Iris pigment epithelial cell (primary cell): ENCODE measurements at places on chromosomes 1 and 21.

- no peak for DNase-seq
Observed at GRCh38 chr1:155080312-155081228, 1.9 kb downstream of the EFNA3 start.

GRCh38 chr1:55334160-55334559 lies 119.0 kb upstream of the USP24 start:
- DNase-seq = peak; percentile 45

GRCh38 chr1:61184040-61184713 lies 101.8 kb downstream of the NFIA start:
- peak; percentile 96 for DNase-seq

DNA sequence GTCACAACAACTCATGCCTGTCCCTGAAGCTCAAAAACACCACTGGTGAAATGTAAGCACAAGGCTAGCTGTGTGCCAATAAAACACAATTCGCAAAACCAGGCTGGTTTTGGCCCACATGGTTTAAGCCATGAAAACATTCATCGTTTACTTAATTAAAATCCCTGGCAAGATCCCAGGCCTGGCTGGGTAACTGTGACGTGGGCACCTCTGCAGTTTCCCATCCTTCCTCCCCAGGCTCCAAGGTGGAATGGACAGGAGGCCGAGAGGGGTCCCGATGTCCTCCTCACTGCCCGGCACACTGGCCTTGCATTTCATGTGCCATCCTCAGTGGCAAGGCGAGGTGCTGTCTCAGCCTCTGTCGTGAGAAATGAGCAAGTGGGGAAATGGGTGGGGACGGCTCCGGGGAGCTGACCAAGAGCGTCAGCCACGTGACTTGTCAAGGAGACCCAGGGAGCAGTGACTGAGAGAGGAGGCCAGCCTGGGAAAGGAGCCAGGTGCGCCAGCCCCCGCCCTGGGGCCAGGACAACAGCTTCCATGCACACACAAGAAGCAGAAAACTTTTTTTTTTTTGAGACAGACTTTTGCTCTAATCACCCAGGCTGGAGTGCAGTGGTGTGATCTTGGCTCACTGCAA lies 153.1 kb upstream of the RAB4A start:
- DNase-seq = peak; percentile 27

- no peak for DNase-seq
Observed at GRCh38 chr1:175871647-175872046, 128.3 kb upstream of the TNR start.

- no peak for DNase-seq
Observed at GRCh38 chr1:236948381-236948780, 55.9 kb downstream of the MT1HL1 start.

GRCh38 chr21:17491716-17492414 lies 21.0 kb upstream of the CXADR start:
- DNase-seq = peak; percentile 100

DNA sequence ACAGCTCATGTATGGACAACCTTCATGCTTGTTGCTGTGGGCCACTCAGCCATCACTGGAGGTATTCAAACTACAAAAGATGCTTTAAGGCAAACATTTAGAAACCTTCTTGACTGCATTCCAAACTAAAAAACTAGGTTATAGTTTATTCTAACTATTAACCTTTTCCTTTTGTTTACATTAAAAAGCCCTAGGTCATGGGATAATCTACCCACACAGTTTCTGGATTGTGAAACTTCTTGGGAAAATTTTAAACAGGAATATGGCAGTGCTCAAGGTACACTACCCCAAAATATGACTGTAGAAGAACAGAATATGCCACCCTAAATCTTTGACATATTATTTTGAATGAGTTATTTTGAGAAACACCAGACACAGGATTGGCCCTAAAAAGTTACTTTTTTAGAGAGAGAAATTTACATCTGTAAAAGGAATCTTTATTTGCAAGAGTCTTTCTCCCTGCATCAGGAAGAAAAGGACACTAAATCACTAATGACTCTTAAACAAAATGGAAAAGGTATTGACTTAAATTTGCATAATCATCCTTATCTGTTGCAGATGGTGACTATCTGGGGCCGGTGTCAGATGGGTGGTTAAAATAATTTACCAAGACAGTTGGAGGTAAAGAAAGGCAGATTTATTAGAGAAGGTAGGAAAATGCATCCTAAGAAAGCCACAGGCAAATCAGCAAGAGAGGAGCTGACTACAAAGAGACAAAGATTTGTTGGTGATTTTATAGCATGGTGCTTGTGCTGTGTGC lies 25.1 kb upstream of the NUF2 start:
- no peak for DNase-seq

- peak; percentile 22 for DNase-seq
Observed at GRCh38 chr1:113519556-113519955, 129.2 kb downstream of the MAGI3 start.

DNA sequence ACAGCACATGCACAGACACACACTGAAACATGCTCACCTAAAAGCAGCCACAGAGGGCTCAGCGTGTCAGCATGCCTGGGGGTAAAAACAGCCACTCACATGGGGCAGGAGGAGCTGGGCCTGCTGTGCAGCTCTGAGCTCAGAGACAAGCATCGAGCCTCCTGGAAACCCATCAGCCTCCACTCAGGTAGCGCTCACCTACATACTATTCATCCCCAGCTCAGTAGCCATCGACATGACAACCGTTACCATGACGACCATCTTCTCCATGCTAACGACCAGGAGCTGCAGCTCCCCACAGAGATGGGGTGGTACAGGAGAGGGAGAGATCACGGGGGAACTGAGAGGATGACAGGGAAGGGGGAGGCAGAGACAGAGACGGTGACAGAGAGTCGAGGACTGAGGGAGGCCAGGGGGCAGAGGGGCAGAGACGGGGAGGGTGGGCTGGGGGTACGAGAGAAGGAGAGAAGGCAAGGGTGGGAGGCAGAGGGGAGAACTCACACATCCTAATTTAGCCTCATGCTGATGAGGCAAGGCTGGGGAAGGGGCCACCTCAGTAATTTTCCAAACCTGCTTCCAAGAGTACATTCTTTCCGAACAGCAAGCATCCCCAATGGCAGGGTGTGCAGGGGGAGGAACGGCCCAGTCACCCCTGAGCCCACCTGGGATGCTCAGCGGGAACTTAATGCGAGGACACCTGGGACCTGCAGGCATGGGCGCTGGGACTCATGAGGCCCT lies 28.4 kb downstream of the SDC3 start:
- DNase-seq = no peak

- DNase-seq = no peak
Observed at GRCh38 chr21:34648739-34649297, 20.0 kb upstream of the CLIC6 start.

GRCh38 chr1:9044236-9044635 lies 18.0 kb upstream of the SLC2A7 start:
- DNase-seq = no peak

DNA sequence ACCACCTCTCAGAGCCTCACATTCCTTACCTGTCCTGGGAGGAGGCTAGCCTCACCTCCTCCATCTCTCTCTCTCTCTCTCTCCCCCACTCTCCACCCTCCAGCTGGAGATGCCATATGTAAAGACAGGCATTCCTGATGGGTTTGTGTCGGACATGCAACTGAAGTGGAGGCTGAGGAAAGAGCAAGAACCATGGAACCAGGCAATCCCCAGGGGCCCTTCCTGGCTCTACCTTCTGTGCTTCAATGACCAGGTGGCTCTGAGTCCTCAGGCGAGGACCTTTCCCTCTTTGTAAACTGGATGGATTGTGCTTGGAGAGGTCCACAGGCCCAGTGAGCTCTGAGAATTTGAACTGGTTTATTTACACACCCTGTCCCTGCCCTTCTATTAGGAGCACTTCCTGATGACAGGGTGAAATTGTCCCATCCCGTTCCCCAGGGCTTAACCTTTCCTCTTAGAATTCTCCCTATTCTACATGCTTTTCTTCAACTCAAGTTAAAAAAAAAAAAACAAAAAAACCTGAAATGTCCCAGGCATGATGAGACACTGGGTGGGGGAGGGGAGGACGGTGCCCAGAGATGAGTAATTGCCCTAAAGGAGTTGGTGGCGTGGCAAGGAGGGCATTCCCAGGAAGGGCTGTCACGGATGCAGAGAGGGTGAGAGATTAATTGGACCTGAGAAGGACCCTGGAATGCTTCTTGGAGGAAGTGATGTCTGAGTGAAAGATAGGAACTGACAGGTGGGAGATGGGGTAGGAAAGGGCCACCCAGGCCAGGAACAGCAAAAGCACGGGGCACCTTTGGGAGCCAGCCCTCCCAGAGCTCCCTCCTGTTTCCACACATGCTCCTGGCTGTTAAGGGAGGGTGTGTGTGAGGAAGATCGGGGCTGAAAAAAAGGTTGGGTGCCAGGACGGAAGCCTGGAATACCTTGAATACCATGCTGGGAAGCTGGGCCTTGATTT lies 50.2 kb upstream of the WASF2 start:
- DNase-seq = no peak

GRCh38 chr1:78419309-78419708 lies 71.5 kb upstream of the PTGFR start:
- DNase-seq = peak; percentile 48

GRCh38 chr1:224116131-224116530 lies 2.2 kb downstream of the FBXO28 start:
- peak; percentile 69 for DNase-seq

GRCh38 chr1:223504741-223505140 lies 111.5 kb downstream of the CCDC185 start:
- DNase-seq = peak; percentile 62

- peak; percentile 63 for DNase-seq
Observed at GRCh38 chr1:183185941-183186490, at the start of gene LAMC2. LAMC2 (plus strand) TSS chr1:183186264; CDS start chr1:183186353, 89 bp downstream.

DNA sequence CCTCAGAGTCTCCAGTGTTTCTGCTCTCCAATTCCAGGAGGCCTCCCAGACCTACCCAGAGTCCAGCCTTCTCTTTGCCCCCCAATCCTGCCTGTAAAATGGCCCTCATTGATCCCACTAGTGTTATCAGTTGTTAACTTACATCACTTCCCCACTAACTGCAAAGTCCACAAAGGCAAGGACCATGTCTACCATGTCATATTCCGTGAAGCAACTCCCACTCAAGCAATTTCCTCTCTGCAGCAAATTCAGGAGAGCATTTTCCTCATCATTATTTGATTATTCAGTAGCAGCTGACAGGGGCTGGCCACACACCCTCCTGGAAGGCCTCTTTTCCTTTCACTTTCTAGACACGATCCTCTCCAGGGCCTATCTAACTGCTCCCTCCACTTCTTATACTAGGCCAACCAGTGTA lies 153.5 kb downstream of the RERE start:
- peak; percentile 63 for DNase-seq

GRCh38 chr1:223774134-223774814 lies 61.9 kb downstream of the CAPN2 start:
- no peak for DNase-seq

DNA sequence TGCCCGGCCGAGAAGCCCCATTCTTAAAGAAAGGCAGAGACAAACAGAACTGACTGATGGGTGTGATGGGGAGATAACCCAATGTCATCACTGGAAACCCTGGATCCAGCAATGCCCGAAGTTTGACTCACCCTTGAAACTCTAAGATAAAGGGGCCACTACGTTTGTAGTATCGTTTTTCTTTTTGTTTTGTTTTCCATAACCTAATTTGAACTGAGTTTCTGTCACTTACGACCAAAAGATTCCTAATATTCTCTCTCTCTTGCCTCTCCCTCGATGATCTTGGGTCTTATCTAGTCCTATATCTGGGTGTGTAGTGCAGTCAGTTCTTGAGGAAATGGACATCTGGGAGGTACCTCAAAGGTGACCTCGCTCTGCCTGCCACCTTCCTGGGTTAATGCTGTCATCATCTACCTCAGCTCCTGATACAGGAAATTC lies 57.8 kb upstream of the ID3 start:
- DNase-seq = no peak

GRCh38 chr1:218408135-218408534 lies 63.0 kb downstream of the TGFB2 start:
- DNase-seq = no peak

GRCh38 chr1:173301507-173301906 lies 94.4 kb upstream of the TNFSF4 start:
- DNase-seq = peak; percentile 36

DNA sequence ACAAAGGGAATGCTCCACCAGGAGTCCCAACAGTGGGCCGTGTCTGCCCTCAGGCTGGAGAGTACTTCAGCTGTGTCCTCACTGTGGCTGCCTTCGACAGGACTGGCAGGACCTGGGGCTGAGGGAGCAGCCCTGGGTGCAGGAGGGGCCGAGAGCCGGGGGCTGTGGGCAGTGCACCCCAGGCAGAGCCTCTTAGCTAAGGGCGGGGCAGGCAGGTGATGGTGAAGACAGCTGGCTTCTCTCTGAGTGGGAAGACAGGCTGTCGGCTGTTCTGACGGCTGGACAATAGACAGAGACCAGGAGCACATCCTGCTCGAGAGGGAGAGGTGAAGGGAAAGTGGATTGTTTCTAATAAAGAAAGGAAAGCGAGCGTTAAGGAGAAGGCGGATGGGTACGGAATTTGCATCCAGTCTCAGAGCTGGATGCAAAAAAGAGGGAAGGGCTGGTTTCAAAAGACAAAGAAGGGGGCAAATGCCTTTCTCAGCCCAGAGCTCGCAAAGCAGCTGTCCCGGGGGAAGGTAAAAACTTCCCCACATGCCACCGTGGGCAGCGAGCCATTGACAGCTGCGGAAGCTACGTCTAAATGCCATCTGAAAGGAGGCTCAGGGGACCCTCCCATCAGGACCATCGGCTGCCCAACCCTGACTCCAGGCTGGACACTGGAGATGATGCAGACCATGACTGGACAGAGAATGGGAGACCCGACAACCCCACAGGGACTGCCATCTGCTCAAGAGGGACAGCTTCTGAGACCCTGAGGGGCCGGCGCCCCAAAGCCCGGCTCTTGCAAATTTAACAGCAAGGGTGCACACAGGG lies 92.0 kb downstream of the STUM start:
- no peak for DNase-seq

- DNase-seq = no peak
Observed at GRCh38 chr1:159838715-159839114, 12.0 kb downstream of the SLAMF8 start.

DNA sequence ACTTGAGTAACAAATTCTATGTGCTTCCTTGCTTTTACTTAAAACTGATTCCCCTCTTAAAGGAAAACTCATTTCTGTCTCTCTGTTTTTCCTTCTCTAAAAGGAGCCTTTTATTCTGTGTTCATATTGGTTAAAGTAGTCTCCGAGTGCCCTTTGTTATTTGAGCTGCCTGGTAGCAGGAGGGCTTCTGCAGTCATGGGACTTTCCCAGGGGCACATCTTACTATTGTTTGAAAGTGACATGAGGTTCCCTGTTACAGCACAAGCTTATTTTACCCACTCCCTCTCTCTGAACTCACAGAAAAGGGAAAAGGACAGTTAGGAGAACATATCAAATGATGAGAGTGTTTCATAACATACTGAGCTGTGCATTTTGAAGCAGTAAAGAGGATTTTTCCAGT lies 58.1 kb upstream of the ANGPTL1 start:
- DNase-seq = no peak
